Effector memory CD8-positive, alpha-beta T cell (primary cell): ENCODE measurements at places on chromosomes 4 and X.

- DNase-seq, result no peak
Measured at GRCh38 chr4:93066749-93067148, 761.8 kb upstream of the ATOH1 start.

DNA sequence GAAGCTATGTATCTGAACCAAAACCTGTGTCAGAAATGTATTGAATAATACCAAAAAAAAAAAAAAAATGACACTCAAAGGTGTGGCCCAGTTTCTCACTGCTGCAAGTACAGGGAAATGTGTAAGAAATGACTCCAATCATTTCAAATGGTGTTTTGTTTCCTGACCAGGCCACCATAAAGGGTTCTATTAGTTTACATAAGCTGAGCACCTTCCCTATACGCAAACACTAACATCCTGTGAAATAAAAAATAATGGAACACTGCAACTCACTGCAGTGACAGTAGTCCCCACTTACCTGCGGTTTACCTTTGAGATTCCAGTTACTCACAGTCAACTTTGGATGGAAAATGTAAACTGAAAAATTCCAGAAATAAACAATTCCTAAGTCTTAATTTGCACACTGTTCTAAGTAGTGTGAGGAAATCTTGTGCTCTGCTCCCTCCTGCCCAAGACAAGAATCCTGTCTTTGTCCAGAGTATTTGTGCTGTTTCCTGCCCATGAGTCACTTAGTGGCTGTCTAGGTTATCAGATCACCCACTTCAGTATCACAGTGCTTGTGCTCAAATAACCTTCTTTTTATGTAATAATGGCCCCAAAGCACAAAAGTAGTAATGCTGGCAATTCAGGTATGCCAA, 265.3 kb downstream of the RCHY1 start:
- no peak for DNase-seq

GRCh38 chr4:142984871-142985585, 138.9 kb upstream of the INPP4B start:
- DNase-seq, result no peak

DNA sequence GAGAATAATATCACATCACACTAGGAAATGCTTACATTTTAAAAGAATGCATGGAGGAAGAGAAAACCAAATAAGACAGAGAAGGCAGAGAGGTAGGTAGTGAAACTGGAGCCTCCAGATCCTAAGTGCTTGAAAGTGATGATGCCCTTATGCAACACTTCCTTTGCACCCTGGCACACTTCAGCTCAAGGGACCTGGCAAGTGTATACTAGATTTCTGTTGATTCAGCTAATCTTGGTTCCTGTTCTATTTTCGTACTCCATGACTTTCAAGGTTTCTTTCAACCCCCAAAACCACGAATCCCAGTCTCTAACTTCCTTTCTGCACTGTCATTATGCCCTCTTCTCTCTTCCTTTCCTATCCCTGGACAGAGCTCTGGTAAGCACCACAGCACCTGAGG, 36.9 kb upstream of the SH3KBP1 start:
- no peak for DNase-seq

DNA sequence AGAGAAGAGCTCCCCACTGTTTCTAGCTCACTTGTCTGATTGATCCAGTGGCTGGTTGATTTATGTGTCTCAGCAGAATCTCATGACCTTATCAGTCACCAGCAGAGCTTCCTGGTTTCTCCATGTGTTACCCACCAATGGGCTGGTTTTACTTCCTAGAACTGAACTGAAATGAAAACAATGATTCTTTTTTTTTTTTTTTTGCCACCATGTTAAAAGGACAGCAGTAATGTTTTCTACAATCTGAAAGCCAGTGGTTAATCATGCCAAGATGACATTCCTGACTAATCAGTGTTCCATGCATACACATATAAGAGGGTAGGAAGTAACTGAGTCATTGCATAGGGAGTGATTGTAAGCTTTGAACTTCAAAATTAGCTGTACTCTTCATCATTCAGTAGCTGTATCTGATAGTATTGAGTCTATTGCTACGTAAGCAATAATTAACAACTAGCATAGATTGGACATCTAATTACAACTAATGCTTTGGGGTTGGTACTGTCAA, 67.7 kb downstream of the SLC4A4 start:
- DNase-seq, result no peak

GRCh38 chrX:11864171-11864570, 106.1 kb downstream of the MSL3 start:
- DNase-seq, result no peak

DNA sequence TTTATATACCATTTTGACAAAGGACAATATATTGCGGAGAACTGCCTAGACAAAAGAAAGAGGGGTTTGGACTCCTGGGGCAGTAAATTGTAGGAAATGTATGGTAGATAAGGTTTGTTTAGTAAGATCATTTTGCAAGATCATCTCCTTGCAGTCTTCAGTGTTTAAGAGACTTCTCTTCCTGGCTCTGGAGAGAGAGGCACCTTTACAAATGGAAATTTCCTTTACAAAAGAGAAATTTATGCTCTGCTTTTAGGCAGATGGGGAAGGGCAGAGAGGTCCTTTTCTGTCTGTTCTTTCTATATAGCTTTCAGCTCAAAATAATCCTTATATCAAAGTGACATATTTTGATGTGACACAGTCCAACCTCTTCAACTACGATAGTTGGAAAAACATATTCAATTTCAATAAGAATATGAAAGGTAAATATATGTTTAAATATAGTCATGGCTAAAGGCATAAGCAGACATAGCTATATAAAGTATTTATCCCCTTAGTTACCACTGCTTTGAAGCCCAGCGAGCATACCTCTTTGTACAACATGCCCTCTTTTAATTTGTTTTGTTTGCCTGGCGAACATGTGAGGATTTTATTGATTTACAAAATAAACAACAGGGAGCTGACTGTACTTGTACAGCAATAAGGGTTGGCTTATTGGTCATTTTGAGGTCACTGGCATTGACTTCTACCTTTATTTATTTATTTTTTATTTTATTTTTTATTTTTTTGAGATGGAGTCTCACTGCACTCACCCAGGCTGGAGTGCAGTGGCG, 65.2 kb downstream of the TRIM2 start:
- no peak for DNase-seq

DNA sequence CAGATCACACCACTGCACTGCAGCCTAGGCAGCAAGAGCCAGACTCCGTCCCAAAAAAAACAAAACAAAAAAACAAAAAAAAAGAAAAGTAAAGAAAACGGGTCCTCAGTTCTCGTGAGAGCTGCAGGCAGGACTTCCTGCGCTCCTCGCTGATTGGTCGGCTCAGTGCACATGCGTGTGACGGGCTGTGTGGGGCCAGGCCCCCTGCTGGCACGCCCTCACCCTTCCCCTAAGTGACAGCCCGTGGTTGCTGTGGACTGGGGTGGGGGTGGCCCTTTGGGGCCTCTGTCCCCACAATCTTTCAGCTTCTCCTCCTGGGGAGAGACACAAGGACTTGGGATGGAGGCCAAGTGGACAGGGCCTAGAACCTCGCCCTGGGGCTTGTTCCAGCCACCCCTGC, at the start of gene FAM9B:
Gene FAM9B (minus strand): TSS at position 139 of the 400 bp plus-strand sequence. CDS start 1,141 bp downstream, outside the sequence.
- DNase-seq, result no peak

DNA sequence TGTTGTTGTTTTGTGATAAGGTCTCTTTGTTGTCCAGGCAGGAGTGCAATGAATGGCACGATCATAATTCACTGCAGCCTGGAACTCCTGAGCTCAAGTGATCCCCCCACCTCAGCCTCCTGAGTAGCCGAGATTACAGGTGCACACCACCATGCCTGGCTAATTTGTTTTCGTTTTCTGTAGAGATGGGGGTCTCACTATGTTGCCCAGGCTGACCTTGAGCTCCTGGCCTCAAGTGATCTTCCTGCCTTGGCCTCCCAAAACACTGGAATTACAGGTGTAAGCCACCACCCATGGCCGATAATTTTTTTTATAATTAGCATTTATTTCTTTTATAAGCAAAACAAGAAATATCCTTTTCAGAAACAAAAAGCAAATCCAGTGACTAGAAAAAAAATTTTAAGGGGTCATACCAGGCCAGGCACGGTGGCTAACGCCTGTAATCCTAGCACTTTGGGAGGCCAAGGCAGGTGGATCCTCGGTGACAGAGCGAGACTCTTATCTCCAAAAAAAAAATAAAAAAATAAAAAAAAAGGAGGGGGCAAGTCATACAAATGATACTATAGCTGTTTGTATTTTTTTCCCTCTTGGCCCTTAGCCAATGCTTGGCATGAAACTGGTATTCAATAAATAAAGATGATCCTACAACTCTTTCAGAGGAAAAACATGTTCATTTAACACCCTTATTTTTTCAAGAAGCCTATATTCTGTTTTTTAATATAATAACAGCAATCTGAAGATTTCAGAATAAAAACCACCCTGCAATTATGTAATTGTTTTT, 3.4 kb downstream of the PLAC8 start:
- DNase-seq, result no peak

DNA sequence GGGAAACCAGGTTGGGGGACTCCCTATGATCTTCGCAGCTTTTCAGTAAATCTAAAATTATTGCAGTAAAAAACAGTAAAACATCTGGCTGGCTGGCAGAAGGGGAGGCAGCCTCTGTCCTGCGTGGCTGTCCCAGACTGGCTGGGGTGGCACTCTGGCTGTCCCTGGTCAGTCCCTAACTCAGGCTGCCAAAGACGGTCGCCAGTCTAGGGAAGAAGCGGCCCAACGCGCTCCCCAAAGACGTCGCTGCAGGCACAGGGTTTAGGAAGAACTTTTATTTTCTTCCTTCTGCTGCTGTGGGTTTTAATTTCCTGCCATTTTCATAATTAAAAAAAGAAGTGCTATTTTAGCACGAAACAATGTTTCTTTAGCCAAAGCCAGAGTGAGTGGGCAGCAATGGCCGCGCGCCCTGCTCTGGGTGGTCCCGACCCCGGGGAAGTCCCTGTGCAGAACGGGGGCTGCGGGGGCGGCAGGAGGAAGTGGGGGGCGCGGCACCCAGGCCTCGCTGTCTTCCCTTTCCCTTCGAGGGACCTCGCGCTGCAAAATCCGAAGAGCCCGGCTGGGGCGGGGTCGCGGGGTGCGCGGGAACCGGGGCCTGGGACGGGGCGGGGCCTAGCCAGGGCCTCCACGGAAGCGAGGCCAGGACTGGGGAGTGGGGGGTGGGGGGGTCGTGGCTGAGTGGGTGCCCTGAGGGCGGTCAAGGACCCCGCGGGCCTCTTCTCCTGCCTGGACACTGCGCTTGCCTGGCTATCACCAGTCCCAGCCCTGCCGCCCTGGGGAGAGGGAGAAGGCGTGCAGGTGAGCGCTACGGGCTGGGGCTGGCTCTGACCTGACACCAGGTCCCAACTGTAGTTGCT, 6.3 kb upstream of the LETM1 start:
- DNase-seq, result no peak
